ENCODE measurements at places on chromosomes 1 and 21. TPM values are rescaled to one million over a fixed set of nuclear protein-coding genes. Genes with fewer than 3 reads are reported as not detected.

ZNF648 gene
- total RNA-seq, result 0.28 TPM

KRTAP10-9 gene
- not detected for total RNA-seq

LMX1A gene
- not detected for total RNA-seq

BCAR3 gene
- 30.1 TPM for total RNA-seq

RNU1-2 gene
- total RNA-seq, result 7,588 TPM

DNAI4 gene
- 33.5 TPM for total RNA-seq

RGS16 gene
- 5.4 TPM for total RNA-seq

TCP10L gene
- total RNA-seq, result 5.6 TPM

GABPB2 gene
- 15.1 TPM for total RNA-seq

TTC13 gene
- 25.4 TPM for total RNA-seq

PDZK1IP1 gene
- total RNA-seq, result not detected

TSPAN2 gene
- 1.3 TPM for total RNA-seq

SPRR5 gene
- not detected for total RNA-seq

MROH9 gene
- not detected for total RNA-seq

BRINP3 gene
- total RNA-seq, result 37.3 TPM

SLC25A24 gene
- total RNA-seq, result 8.5 TPM

RPRD2 gene
- total RNA-seq, result 51.3 TPM

TGFB2 gene
- total RNA-seq, result 38.2 TPM

ZBTB37 gene
- 28.2 TPM for total RNA-seq

CHIA gene
- not detected for total RNA-seq

CAMSAP2 gene
- 106 TPM for total RNA-seq

GPR3 gene
- 1.5 TPM for total RNA-seq

FCRL4 gene
- total RNA-seq, result not detected

C4BPA gene
- not detected for total RNA-seq

ASCL5 gene
- not detected for total RNA-seq

RNF115 gene
- total RNA-seq, result 29.3 TPM

ATP13A2 gene
- total RNA-seq, result 180 TPM

HAO2 gene
- total RNA-seq, result not detected

MRPL39 gene
- total RNA-seq, result 25.7 TPM

C1QA gene
- 34.6 TPM for total RNA-seq

SPRR1B gene
- not detected for total RNA-seq

PTPN22 gene
- 0.51 TPM for total RNA-seq

GJB3 gene
- total RNA-seq, result not detected
